ENCODE measurements at places on chromosomes 16 and 17.

GRCh38 chr17:732902-733720 is 715 bp downstream of the TLCD3A start:
- peak; percentile 10 for DNase-seq

- DNase-seq = no peak
Measured at GRCh38 chr17:13616031-13616430, 14.3 kb upstream of the HS3ST3A1 start.

GRCh38 chr17:13044572-13045065 is 26.8 kb upstream of the ELAC2 start:
- DNase-seq = no peak

- peak; percentile 13 for DNase-seq
Measured at GRCh38 chr17:57747221-57748017, 2.3 kb upstream of the CCDC182 start.

DNA sequence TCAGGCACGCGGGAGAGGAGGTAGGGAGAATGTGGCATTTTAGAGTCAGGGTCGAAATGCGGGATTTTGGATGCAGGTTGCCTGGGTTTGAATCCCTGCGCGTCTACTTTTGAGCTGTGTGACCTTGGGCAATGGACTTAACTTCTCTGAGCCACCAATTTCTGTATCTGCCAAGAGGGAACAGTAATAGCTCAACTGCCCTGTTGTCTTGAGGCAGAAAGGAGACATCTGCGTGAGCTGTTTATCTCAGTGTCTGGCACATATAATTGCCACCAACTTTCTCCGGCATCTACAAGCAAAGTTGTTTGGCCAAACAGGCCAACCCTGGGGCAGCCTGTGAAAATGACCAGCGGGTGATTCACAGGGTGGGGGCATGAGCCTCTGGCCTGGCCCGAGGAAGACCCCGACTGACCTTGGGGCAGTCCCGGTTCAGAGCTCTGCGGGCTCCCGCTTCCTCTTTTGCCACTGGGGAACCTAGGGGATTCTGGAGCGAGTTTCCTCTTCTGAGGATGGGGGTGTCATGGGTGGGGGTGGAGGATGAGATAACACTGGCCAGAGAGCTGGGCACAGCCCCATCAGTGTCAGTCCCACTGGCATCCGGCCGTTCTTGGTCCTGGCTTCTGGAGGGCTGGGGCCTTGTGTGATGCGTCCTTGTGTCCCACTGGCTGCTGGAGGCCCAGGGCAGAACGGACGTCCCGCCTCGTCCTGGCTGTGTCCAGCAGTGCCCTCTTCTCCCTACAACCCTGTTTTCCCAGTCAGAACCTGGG is 1.3 kb downstream of the SNN start:
- DNase-seq = no peak

DNA sequence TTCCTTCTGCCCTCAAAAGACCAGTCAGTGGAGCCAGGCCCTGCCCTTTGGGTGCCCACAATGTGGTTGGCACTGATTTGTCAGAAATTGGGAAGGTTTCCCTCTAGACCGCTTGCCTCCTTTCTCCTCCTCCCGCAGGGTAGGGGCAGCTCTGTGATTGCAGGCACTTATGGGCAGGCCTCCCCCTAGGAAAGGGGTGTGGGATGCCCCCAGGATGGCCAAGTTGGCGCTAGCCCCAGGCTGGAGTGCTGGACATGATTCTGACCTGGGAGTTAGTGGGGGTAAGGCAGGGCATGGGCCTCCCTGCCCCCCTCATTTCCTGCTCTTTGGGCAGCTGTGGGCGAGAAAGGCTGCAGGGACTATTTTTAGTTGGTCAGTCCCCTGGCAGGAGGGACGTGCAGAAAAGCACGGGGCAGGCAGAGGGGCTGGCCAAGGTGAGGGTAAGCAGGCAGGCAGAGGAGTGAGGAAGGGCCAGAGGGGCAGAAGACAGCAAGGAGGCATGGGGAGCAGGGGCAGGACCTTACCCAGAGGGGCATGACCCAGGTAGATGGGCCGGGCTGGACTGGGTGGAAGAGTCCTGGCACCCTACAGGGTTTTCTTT is 3.3 kb downstream of the RARA start:
- DNase-seq = no peak

GRCh38 chr17:79573196-79573896 is 37.5 kb downstream of the RBFOX3 start:
- no peak for DNase-seq

GRCh38 chr17:79917902-79918484 is 78.8 kb upstream of the CBX4 start:
- DNase-seq = no peak

DNA sequence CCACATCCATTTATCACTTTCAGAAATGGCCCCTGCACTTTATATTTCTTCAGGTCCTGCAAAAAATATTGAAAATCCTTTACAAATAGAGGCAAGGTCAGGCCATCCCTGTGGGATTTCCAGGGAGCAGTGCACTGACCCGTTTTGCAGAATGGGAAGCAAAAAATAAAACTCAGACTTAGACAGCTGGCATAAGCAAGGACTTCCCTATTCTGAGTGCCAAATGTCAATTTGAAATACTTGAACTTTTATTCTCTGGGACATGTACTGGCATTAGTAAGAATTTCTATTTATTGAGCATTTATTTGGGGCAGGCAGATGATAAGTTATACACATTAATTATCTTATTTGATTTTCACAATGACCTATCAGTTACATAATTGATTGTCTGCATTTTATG is 32.4 kb downstream of the PRKCB start:
- no peak for DNase-seq

- no peak for DNase-seq
Measured at GRCh38 chr17:45908935-45909334, 14.6 kb downstream of the MAPT start.

GRCh38 chr17:44558334-44558709 is 1.0 kb downstream of the FZD2 start:
- no peak for DNase-seq

GRCh38 chr16:72840631-72841381 is 207.1 kb downstream of the ZFHX3 start:
- DNase-seq = no peak

DNA sequence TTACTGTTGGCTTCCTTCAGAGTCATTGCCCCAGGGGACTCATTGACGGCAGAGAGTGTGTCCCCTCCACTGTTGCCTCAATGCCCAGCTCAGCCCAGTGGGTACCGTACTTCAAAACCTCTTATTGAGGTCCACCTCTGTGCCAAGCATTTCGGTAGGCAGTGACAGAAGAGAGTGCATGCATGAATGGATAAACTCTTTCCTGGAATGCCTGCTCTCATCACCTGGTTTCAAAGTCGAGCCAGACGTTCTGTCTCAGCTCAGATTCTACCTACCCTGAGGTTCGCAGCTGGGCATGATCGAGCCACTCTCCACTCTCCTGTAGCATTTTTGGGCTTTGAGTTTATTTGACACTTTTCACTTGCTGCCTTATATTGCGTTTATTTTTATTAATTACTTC is 647.0 kb downstream of the MAF start:
- DNase-seq = no peak

GRCh38 chr16:30998852-30999761 is 11.3 kb downstream of the STX1B start:
- no peak for DNase-seq

DNA sequence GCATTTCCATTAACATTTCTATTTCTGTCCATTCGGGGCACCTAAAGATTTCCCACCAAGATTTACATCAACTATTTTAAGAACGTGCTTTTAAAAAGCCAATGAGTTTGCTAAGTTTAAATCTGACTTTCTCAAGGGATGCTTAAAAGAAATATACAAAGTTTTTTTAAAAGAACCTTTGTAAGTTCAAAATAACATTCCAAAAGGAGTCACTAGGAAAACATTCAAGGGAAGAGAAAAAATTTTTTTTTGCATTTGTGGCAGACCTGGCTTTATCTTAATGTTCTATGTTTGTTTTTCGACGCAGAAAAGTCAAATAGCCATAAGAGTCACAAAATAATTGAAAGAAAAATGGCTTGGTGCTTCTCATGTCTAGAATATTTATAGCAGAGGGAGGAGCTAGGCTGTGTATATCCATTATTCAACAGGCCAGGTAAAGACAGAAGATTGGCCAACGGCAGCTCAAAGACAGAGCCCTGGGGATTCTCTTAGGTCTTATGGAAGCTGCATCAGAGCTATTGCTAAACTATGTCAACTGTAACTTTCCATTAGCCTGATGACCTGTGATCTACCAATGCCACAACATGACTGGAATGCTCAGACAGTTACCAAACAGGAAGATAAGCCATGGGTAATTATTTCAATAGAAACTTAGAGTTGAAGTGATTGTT is 37.8 kb upstream of the MYOCD start:
- DNase-seq = no peak

- DNase-seq = no peak
Measured at GRCh38 chr16:69077251-69077650, 28.2 kb upstream of the HAS3 start.

GRCh38 chr16:3951861-3952736 is 71.6 kb upstream of the CREBBP start:
- no peak for DNase-seq

DNA sequence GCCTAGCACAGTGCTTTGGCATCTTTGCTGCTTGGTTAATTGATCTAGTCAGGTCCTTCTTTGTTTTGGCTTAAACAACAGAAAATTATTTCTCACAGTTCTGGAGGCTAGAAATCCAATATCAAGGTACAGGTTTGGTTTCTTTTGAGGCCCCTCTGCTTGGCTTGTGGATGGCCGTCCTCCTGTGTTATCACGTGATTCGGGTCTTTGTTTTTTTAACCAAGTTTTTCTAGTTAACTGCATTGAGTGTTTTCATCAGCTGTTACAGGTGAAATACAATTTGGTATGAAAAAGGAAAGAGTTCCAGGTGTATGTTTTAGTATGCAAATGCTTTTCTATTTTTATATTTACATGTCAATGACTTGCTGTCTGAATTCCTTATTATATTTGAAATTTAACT is 2.8 kb downstream of the NLK start:
- no peak for DNase-seq

DNA sequence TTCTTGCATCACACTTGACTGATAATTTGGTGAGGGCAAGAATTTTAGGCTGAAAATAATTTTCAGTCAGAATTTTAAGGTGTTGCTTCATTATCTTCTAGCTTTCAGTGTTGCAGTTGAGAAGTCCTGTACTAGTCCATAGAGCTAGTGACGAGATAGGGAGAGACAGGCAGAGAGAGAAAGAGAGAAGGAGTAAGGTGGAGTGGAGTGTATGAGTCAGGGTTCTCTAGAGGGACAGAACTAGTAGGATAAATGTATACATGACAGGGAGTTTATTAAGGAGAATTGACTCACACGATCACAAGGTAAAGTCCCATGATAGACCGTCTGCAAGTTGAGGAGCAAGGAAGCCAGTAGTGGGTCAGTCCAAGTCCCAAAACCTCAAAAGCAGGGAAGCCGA is 127.2 kb downstream of the UTP18 start:
- no peak for DNase-seq

DNA sequence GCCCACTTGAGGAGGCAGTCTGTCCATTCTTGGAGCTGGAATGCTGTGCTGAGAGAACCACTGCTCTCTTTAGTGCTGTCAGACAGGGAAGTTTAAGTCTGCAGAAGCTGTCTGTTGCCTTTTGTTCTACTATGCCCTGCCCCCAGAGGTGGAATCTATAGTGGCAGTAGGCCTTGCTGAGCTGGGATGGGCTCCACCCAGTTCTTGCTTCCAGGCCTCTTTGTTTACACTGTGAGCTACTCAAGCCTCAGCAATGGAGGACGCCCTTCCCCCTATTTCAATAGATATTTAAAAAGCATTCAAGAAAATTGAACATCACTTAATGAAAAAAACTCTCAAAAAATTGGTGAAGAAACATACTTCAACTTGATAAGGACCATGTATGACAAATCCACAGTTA is 313.5 kb downstream of the PHKB start:
- DNase-seq = no peak

DNA sequence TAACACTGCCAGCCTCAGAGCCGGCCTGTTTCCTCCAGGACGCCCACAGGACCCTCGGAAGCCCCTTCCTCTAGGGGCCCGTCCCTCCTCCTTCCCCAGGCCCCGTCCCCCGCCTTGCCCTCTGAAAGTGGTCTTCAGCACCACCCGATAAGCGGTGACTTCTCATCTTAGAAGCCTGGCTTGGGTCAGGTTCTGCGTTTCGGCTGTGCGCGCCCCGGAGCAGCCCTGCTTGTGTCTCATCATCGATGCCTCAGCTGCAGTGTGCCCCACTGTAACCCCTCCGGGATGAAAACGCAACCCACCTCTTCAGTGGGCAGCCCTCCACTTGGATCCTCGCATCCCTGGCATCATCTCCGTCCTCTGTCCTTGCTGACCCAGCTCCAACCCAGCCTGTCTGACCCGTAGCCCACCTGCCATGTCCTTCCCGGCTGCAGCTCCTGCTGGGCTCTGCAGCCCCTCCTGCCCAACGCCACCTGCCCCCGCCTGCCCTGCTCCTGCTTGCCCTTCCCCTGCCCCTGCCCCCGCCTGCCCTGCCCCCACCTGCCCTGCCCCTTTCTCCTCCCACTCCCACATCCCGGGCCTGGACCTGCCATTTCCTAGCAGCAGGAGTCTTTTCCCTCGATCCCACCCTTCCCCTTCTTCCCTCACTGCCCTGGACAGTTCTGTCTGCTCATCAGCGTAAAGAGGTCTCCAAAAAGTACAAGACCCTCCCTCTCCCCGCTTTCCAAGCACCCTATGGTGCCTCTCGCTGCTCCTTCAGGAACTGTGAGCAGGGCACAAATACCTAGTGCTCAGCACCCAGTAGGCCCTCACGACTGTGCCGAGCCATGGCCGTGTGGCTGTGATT is 112.5 kb upstream of the CHMP6 start:
- DNase-seq = no peak

DNA sequence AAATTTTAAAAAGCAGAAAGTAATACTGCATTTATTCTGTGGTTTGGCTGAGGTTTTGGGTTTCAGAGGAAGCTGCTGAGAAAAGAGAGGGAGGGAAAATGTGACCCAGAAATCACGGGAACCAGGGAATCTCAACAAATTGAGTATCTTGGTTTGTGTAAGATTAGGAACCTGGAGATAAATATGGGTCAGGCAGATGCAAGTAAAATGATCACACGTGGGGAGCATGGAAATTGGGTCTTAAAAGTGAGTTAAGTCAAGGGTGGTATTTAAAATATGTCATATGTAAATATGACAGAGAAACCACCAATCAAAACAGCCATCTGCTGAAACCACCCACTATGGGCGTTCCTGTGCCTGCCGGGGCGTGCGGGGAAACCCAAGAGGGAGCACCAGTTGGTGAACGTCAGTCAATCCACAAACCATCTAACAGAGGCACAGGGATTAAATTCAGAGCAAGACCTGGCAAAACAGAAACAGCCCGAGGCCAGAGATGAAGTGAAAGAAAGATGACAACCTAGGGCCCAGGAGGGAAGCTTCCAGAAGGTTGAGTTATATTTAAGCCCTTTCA is 33.4 kb downstream of the CDH13 start:
- DNase-seq = no peak

GRCh38 chr17:32495359-32496231 is 8.8 kb downstream of the CDK5R1 start:
- no peak for DNase-seq

- no peak for DNase-seq
Measured at GRCh38 chr17:82838386-82839063, 1.3 kb downstream of the ZNF750 start.

GRCh38 chr17:80384078-80384960 is 30.6 kb upstream of the ENDOV start:
- no peak for DNase-seq

GRCh38 chr17:43774304-43775250 is 4.2 kb downstream of the DUSP3 start:
- DNase-seq = no peak
